Bronchus fibroblast of lung (primary cell): ENCODE measurements at places on chromosomes 5 and 9. TPM values are rescaled to one million over a fixed set of nuclear protein-coding genes. Genes with fewer than 3 reads are reported as not detected.

The GRM6 gene
- not detected in 2 replicates for total RNA-seq

The CCDC152 gene
- total RNA-seq = 2.8 and 4.0 TPM in 2 replicates

The IRX1 gene
- not detected in 2 replicates for total RNA-seq

The SGTB gene
- total RNA-seq = 9.2 and 9.8 TPM in 2 replicates

The SAXO1 gene
- total RNA-seq = not detected in 2 replicates

The CTSL gene
- 128 and 134 TPM in 2 replicates for total RNA-seq

The DNAH5 gene
- 0.67 and 1.2 TPM in 2 replicates for total RNA-seq

The SOX30 gene
- 0.15 TPM in 1 of 2 replicates, not detected in the other for total RNA-seq

The ZNF366 gene
- not detected in 2 replicates for total RNA-seq

The PPP6C gene
- 16.2 and 19.3 TPM in 2 replicates for total RNA-seq

The GABRA1 gene
- not detected in 2 replicates for total RNA-seq
